Kidney epithelial cell (primary cell): ENCODE measurements at places on chromosomes 1 and 21. TPM values are rescaled to one million over a fixed set of nuclear protein-coding genes. Genes with fewer than 3 reads are reported as not detected.

MTF1 gene
- 4.3 and 5.2 TPM in 2 replicates for total RNA-seq

S100A9 gene
- total RNA-seq = 35.3 and 55.9 TPM in 2 replicates

DNA sequence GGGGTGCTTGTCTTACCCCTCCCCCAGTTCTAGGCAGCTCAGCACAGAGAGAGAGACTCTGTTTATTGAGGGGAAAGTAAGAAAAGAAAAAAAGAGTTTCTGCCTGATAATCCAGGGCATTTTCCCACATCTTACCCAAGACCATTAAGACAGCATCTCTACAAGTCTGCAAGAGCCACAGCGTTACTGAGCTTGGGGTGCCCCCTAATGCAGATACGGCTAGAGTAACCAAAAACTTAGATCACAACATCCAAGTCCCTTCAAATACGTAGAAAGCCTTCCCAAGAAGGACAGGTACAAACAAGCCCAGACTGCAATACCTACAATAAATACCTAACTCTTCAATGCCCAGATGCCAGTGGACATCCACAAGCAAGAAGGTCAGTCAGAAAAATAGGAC is 6.2 kb upstream of the TEX50 start:
- DNase-seq = no peak

GRCh38 chr1:78142736-78143135 is 97.0 kb downstream of the GIPC2 start:
- no peak for DNase-seq

DNA sequence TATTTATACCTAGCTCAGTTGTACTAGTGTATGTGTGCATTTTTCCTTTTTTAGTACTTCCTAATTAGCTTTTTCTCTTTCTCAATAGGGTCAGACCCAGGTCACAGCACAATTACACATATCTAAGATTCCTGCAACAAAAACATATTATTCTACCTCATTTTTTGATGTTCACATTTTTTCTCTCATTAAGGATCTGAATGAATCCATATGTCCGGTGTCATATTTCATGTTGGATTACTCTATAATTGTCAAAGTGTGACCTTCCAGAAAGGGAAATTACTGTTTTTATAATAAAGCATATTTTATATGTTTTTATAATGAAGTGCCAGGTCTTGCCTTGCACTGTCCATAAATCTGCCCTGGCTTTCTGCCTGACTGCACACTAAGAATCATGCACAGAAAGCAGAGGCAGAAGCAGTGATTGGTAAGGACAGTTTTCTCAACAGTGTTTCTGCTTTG is 143.7 kb downstream of the KCNT2 start:
- peak; percentile 29 for DNase-seq

DNA sequence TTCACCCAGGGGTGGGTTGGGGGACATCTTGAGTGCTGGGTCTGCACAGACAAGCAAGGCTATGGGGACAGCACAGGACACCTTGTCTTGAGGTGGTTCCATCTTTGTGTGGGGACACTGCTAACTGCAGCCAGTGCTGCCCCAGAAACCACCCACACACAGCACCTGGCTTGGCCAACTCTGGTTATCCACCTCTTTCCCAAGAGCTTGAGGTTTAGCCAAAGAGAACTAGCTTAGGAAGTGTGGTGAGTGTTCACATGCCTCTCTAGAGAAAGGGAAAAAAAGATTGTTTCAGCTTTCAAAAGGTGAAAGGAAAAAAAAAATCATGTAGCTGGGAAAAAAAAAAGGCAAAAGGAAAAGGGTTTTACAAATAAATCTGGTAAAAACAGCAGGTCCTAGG is 32.4 kb downstream of the BCAR3 start:
- no peak for DNase-seq
